ENCODE measurements at places on chromosomes 3 and 15.

GRCh38 chr3:189805375-189806067 is 174.3 kb downstream of the TP63 start:
- DNase-seq = no peak

DNA sequence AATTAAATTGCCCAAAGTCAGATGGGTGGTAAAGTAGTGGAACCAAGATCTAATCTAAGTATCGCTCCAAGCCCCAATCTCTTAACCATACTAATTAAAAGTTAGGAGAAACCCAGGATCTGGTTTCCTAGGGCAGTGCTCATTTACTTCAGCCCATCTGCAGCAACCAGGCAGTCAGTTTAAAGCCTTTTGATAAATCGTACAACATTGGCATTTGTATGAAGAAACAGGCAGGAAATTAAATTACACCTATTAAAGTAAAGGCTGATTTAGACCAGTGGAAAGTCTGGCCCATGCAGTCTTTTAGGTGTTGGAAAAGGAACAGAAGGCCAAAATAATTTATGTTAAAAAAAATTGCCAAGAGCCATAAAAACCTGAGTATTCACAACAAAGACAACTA is 594.4 kb upstream of the UBE2E2 start:
- DNase-seq = no peak

GRCh38 chr3:18618723-18619122 is 193.6 kb upstream of the SATB1 start:
- no peak for DNase-seq

DNA sequence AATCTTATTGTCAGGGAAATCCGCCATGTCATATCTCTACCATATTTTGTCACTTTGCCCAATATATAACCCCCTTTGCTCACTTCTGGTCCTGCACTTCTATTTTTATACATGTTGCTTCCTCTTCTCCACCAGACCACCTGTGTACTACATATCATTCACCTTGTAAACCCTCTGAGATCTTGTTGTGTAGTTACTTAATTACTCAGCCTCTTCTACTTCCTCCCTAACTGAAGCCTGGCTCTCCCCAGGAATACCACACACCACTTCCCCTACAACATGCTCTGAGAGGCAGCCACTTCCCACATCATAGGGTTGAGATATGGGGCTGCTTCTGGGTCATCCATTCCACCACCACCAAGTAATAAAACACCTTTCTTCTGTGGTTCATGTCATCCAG is 10.0 kb downstream of the HEXA start:
- DNase-seq = no peak

DNA sequence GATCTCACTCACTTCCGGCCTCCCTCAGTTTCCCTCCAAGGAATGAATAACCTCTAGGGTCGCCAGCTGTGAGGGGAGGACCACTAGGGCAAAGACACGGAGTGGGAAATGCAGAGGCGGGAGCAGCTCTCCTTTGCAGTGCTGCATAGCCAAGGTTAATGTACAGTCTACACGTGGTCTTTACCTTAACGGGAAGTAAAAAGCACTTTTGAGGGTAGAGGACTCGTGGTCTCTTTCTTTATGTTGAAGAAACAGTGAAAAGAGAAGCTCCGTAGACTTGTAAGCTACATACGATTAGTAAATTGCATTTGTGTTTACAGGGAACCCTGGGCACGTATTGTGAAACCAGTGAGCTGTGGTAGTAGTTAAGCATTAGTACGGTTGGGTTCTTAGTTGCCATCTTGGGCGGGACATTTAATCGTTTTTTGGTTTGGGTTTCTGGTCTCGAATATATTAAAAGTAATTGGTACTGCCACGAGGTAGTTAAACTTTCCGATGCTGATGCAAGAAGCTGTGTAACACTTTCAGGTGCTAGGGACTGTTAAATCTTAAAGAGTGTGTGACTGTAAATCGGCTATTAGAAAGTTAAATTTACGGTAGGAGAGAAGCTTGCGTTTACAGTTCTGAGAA is 828 bp downstream of the U2SURP start:
- peak; percentile 27 for DNase-seq

- DNase-seq = peak; percentile 53
Measured at GRCh38 chr3:27578032-27578431, 93.8 kb upstream of the SLC4A7 start.

DNA sequence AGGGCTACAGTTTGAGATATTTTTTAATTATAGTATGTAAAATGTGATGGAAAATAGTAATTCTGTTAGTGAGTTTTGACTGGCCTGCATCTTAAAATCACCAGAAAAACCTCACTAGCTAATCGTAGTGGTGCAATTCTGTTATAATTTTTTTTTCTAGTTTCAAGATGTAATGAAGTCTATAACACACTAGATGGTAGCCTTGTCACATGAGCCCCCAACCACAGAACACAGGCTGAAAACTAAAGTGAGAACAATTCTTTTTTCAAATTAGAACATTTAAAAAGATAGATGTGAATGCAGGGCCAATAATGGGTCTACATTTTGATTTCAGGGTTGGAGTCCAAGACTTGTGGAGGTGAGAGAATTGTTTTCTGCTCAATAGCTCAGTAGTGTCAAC is 83.3 kb upstream of the KCNH8 start:
- DNase-seq = no peak

DNA sequence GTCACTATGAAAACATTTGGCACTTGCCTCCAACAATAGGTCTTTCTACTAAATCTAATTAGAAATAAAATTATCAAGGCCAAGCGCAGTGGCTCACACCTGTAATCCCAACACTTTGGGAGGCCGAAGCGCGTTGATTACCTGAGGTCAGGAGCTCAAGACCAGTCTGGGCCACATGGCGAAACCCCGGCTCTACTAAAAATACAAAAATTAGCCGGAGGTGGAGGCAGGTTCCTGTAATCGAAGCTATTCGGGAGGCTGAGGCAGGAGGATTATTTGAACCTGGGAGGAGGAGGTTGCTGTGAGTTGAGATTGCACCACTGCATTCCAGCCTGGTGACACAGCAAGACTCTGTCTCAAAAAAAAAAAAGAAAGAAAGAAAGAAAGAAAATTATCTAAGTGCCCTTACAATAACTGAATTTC is 1.6 kb upstream of the PLD1 start:
- peak; percentile 37 for DNase-seq

DNA sequence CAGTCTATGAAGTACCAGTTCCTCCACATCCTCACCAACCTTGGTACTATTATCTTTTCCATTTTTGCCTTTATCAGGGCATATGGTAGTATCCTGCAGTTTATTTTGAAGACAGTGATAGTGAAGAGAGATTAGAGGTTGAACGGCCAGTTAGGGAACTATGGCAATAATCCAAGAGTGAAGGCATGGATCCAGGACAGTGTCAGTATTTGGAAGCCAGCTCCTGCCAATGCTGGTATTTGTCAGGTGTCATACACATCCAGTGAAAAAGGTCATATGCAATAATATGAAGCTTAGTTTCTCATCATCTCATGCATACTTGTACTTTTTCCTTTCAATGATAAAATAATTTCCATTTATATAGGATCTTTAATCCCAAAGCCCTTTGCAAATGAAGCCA is 56.8 kb upstream of the KCNMB2 start:
- DNase-seq = no peak

GRCh38 chr3:118380576-118380975 is 654.1 kb downstream of the IGSF11 start:
- DNase-seq = no peak

GRCh38 chr3:183766745-183767606 is 58.4 kb downstream of the MAP6D1 start:
- peak; percentile 64 for DNase-seq

DNA sequence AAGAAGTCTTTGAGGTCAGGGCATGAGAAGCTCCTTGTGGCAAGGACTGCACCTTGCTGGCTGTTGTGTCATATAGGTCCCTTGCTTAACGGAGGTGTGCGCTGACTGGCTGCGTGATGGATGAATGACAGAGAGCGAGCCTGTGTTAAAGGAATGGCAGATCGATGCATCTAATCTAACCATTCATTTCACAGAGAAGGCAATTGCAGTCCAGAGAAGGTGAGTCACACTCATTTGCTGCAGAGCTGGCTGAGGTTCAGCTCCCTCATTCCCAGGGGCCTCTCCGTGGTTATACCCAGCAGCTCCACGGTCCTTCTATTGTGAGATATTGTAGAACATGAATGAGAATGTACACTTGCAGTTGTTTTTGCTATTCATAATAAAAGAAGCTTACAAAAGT is 289.3 kb downstream of the EPHB1 start:
- peak; percentile 11 for DNase-seq

DNA sequence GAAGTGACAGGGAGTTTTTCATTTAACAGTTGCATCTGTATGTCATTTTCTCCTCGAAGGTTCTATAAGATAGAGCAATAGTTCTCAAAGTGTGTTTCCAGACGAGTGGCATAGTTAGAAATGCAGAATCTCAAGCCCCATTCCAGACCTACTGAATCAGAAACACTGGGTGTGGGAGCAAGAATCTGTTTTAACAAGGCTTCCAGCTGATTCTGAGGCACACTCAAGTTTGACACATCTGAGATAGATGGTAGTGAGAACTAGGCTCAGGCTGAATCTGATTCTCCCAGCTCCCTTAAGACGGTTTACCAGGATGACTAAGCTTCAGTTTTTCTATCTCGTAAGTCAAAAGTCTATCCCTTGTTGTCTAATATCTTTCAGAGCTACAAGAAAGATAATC is 159.8 kb upstream of the NUDT16 start:
- peak; percentile 92 for DNase-seq

- peak; percentile 43 for DNase-seq
Measured at GRCh38 chr3:124854009-124854408, 33.2 kb downstream of the ITGB5 start.

- DNase-seq = peak; percentile 15
Measured at GRCh38 chr3:133927540-133928066, 31.9 kb upstream of the RAB6B start.

- no peak for DNase-seq
Measured at GRCh38 chr15:72315706-72316370, 4.1 kb downstream of the CELF6 start.

DNA sequence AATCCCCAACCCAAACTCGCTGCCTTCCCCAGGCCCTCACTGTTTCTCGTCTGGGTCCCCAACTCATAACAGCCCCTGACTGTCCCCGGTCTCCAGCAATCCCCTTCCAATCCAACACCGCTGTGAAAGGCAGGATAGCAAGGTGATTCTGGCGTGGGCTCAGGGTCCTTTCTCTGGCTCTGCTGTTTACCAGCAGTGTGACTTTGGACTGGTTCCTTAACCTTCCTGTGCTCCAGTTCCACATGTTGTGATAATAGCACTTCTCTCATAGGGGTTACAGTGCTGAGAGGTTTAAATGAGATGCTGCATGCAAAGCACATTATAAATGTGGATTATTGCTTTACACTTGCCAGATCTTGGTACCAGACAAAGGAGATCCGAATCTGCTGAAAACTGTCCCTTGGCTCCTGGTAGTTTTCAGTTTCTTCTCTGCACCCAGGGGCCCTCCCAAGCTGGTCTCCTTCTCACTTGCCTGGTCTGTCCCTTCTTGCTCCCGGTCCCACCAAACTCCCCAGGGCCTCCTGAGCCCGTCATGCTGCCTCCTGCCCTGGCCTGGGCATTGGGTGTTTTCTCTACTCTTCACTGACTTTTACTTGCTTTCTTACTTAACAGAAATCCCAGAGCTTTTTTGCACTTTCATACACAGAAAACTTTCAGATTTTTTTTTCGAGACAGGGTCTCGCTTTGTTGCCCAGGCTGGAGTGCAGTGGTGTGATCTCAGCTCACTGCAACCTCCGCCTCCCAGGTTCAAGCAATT is 26.8 kb upstream of the CYP11A1 start:
- no peak for DNase-seq

DNA sequence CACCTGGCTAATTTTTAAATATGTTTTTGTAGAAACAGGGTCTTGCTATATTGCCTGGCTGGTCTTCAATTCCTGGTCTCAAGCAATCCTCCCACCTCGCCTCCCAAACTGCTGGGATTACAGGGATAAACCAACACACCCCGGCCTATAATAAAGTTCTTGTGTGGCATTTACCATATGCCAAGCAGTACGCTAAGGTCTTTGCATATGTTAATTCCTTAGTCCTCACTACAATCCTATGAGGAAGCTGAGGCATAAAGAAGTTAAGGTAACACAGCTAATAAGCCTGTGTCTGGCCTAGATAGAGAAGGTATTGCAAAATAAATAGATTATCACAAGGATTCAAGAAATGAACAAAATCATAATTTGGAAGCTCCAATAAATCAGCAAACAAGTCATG is 17.6 kb upstream of the SLC4A7 start:
- no peak for DNase-seq

GRCh38 chr3:4753073-4753691 is 226.1 kb upstream of the BHLHE40 start:
- no peak for DNase-seq
